Tibial nerve (tissue), 4 donors: ENCODE measurements at places on chromosomes 7 and 10. TPM values are rescaled to one million over a fixed set of nuclear protein-coding genes. Genes with fewer than 3 reads are reported as not detected.

TRIM24 gene
- total RNA-seq = 20.5 TPM

PGAM2 gene
- total RNA-seq = not detected

EIF5AL1 gene
- not detected for total RNA-seq

DNA sequence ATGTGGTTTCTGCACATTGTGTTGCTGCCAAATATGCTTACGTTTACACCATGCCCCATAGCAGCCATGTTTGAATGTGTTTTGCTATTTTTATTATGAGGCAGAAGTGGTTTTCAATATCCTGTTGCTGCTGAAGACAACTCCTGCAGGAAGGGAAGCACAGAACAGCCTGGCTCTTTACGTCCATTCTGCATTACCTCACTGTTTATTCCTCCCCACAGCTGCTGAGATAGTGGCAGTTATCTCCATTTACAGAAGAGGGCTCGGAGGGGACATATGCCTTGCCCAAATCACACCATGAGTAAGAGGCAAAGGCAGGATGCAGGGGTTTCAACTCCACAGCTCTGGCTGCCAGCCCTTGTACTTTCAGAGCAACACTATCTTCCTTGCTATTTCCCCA, 35.3 kb downstream of the PLPP4 start:
- no peaks in the 10 kb centered on the region for H3K27me3 ChIP-seq
- no peak overlapping the region for H3K4me3 ChIP-seq
- no peaks in the 10 kb centered on the region for H3K36me3 ChIP-seq
- DNase-seq = no peak

GRCh38 chr10:28891058-28891713, 213.9 kb downstream of the BAMBI start:
- H3K4me3 ChIP-seq = no peak overlapping the region
- H3K27me3 ChIP-seq = no peaks in the 10 kb centered on the region
- no peaks in the 10 kb centered on the region for H3K36me3 ChIP-seq
- no peak for DNase-seq
- no peak overlapping the region for H3K27ac ChIP-seq

DNA sequence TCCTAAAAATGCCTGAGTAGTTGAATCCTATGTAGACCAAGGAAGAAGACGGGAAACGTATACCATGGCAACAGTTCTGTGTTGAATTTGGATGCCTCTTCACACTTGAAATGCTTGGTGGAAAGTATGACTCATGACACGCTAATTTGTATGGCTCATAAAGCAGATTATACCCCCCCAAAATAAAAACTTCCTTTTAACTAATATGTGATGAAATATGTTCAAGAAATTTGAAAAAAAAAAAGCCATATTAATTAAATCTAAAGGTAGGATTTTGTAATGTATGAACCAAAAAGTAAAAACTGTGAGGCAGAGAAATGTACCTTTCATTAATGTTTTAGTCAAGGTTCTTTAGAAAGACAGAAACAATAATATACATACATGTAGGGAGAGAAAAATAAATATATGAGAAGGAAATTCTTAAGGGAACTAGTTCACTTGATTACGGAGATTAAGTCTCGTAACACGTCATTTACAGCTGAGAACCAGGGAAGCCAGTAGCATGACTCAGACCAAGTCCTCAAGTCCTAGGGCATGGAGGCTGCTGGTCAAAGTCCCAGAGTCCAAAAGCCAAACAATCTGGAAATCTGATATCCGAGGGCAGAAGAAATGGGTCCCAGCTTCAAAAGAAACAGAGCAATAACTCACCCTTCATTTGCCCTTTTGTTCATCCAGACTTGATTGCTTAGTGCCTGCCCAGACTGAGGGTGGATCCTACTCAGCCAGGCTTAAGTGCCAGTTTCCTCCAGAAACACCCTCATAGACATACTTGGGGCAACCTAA, 485.1 kb downstream of the SEMA3D start:
- no peak for DNase-seq
- no peak overlapping the region for H3K4me3 ChIP-seq
- H3K36me3 ChIP-seq = no peaks in the 10 kb centered on the region
- no peaks in the 10 kb centered on the region for H3K4me1 ChIP-seq

- H3K27ac ChIP-seq = no peak overlapping the region
- no peaks in the 10 kb centered on the region for H3K27me3 ChIP-seq
- H3K4me1 ChIP-seq = peaks cover 14% of the 10 kb centered on the region
- no peak for DNase-seq
Observed at GRCh38 chr10:102403115-102403514, 7.6 kb downstream of the NFKB2 start.

DNA sequence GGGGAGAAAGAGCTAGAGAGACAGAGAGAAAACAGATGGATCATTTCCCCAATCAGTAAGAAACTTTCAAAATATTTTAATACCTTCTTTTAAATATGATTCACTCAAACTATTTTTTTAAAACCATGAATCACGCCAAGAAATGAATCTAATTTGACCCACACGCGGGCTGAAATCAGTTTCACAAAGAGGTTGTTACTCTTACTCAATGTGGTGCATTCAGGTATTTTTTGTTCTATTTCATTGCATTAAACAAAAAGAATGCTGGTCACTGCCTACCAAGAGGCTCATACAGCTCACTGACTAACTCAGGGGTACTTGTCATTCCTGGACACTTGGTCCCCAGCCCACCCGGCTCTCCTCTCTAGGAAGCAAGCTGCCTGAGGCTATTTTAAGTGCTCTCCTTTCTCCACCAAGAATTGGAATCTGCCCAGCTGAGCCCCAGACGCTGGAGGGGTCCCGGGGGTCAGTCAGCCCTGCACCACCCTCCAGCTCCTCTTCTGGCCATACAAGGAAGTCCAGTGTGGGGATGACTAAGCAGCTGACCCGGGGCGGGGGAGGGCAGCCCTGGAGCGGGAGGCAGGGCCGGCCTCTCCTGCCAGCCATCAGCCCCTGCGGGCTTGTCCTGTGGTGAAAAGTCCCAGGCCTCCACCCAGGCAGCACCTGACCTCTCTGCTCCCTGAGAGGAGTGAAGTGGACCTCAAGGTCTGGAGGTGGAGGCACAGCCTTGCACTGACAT, 21.7 kb upstream of the PFKP start:
- no peak overlapping the region for H3K4me3 ChIP-seq
- no peaks in the 10 kb centered on the region for H3K27me3 ChIP-seq
- H3K27ac ChIP-seq = no peak overlapping the region
- H3K36me3 ChIP-seq = no peaks in the 10 kb centered on the region
- no peaks in the 10 kb centered on the region for H3K4me1 ChIP-seq
- DNase-seq = no peak

DNA sequence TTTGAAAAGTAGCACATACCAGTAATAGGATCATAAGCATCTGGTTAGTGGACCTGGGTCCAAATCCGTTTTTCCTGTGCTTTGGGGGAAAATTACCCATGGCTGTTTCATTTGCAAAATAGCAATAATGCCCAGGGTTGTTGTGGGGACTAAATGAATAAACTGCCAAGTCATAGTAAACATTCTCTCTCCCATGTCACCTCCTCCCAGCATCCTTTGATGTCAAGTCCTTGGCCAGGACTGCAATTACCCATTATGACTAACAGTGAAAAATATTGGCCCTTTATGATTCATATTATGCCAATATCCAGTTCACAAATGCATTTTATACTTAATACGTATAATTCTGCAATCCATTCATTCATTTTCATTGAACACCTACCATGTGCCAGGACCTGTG, 23.0 kb downstream of the TOMM7 start:
- no peak for DNase-seq
- no peaks in the 10 kb centered on the region for H3K36me3 ChIP-seq
- no peaks in the 10 kb centered on the region for H3K27me3 ChIP-seq
- H3K4me1 ChIP-seq = no peaks in the 10 kb centered on the region
- no peak overlapping the region for H3K4me3 ChIP-seq
- no peak overlapping the region for H3K27ac ChIP-seq

DNA sequence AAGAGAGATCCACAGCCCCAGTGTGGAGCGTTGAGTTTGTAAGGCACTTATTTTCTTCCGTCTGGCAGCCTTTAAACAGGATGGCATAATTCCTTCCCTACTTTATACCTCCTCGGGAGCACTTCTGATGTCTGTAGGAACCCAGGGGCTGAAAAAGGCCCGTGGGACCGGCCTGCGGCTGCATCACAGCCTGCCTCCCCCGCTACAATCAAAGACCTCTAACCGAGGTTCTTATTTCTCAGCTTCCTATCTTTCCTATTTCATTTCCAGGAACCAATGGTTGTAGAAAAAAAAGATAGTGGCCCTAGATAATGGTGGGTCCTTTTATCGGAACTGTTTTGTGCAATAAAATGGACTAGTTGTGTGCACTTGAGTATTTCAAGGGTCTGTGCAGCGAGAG, 4.1 kb upstream of the CTBP2 start:
- H3K4me3 ChIP-seq = no peak overlapping the region
- H3K27ac ChIP-seq = no peak overlapping the region
- no peaks in the 10 kb centered on the region for H3K36me3 ChIP-seq
- no peak for DNase-seq
- peaks cover 11% of the 10 kb centered on the region for H3K4me1 ChIP-seq

DNA sequence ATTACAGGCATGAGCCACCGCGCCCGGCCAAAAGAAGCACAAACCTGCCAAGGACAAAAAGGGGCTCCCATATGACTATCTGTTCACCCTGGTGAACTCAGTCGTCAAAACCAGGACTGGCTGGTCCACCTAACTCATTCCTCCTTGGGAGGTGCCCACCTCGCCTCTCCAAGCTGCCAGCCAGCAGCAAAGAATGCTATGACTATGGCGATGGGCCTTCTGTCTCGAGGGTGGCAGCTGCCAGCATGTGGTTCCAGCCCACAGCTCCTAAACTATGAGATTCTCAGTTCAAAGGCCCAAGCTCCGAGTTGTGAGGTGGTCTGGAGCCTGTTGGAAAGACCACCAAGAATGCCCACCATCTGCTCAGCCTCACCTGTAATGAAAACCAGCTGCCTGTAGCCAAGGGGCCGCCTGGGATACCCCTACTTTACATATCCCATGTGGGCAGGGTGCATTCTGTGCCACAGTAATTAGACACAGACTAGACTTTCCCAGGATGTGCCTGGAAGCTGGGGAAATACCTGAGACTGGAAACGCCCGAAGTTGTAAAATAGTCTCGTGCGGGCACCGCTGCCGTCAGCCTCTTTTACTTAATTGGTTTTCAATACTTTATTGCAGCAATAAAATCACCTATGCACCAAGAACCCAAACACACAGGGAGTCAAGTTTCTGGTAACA, 71.1 kb downstream of the ZRANB1 start:
- DNase-seq = no peak
- H3K27me3 ChIP-seq = no peaks in the 10 kb centered on the region
- H3K27ac ChIP-seq = no peak overlapping the region
- H3K36me3 ChIP-seq = no peaks in the 10 kb centered on the region
- no peak overlapping the region for H3K4me3 ChIP-seq

- no peaks in the 10 kb centered on the region for H3K27me3 ChIP-seq
- H3K36me3 ChIP-seq = no peaks in the 10 kb centered on the region
- H3K4me1 ChIP-seq = no peaks in the 10 kb centered on the region
- no peak for DNase-seq
- no peak overlapping the region for H3K4me3 ChIP-seq
Observed at GRCh38 chr7:43569424-43569823, 13.5 kb upstream of the STK17A start.

DNA sequence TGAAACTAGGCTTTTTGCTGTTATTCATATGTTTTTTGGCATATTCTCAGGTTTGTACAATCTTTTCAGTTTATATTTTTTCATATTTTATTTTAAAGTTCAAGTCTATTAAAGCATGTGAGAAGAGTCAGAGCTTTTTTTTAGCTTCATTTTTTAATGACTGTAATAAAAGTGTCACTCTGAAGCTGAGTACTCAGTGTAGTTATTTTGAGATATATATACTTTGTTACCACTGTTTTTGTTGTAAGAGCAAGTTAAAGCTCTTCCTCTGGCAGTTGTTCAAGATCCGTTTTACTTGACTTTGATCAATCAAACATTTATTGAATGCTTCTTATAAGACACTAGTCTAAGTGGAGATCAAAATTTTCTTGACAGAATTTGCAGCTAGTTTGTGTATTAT, 37.5 kb downstream of the CASD1 start:
- no peaks in the 10 kb centered on the region for H3K4me1 ChIP-seq
- DNase-seq = no peak
- H3K4me3 ChIP-seq = no peak overlapping the region
- H3K27me3 ChIP-seq = no peaks in the 10 kb centered on the region
- no peaks in the 10 kb centered on the region for H3K36me3 ChIP-seq

- H3K36me3 ChIP-seq = no peaks in the 10 kb centered on the region
- no peak for DNase-seq
- no peak overlapping the region for H3K4me3 ChIP-seq
- no peaks in the 10 kb centered on the region for H3K27me3 ChIP-seq
Observed at GRCh38 chr10:74297389-74298080, 146.5 kb downstream of the ADK start.
